ACHN (cell line): ENCODE measurements at places on chromosomes 12 and 14.

DNA sequence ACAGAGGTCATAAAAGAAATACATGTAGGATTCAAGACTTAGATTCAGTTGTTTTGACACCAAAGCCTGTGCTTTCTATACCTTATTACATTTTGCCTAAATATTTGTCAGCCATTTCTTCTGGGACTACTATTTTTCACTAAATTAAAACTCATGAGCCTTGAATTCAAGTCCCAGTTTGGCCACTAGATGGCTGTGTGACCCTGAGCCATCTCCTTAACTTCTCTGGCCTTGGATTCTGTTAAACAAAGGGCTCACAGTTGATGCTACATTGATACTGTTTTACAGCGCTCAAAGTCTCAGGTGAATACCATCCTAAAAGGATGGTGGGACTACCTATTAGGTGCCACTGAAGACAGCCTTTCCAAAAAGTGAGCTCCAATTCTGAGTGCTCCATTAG lies 39.6 kb upstream of the CCDC198 start:
- peak; percentile 46 for DNase-seq

GRCh38 chr12:53586745-53587144 lies 39.4 kb downstream of the ATF7 start:
- DNase-seq = no peak

GRCh38 chr12:70948236-70948975 lies 27.9 kb upstream of the PTPRR start:
- no peak for DNase-seq

- DNase-seq = no peak
These were observed 3.9 kb downstream of the KRT2 start for GRCh38 chr12:52648012-52648550.

DNA sequence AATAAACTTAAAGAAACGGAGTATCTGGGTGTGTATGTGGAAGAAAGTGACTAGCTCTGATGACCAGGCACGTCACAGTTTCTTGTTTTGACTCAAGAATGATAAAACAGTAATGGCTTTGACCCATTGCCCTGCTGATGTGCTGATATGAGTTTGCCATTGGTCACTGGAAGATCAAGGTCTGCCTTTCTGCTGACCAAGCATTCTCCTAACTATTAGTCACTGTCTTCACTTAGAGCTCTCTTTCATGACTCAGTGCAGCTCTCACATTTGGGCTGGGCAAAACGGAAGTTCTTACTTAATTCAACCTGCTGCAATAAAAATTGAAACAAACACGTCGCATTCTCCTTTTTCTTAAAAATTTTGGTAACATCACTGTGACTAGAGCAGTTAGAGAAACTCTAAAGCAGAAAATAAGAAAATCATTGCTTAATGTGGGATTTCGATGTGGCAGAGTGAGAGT lies 366.7 kb downstream of the BTG1 start:
- peak; percentile 91 for DNase-seq

DNA sequence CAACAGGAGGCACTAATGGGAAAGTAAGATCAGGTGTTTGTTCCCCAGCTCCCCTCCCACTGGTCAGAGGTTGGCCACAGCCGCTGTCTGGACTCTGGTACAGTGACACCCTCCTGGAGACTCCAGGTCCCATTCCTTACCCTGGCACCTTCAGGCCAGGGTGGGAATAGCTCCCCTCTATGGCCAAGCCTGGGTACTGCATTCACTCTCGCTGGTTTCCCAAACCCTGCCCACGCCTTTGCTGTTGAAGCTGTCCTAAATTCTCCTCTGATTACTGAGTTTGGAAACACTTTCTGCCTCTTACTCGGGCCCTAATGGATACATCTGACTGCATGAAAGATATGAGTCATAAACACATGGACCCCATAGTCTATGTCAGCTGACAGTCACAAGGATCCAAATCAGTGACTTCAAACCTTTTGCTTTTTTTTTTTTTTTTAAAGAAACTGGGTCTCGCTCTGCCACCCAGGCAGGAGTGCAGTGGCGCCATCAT lies 17.9 kb downstream of the HRK start:
- peak; percentile 49 for DNase-seq

- DNase-seq = no peak
These were observed 189.6 kb upstream of the TMEM132C start for GRCh38 chr12:128077211-128077916.

- no peak for DNase-seq
These were observed 9.0 kb downstream of the BMP4 start for GRCh38 chr14:53947452-53948204.

DNA sequence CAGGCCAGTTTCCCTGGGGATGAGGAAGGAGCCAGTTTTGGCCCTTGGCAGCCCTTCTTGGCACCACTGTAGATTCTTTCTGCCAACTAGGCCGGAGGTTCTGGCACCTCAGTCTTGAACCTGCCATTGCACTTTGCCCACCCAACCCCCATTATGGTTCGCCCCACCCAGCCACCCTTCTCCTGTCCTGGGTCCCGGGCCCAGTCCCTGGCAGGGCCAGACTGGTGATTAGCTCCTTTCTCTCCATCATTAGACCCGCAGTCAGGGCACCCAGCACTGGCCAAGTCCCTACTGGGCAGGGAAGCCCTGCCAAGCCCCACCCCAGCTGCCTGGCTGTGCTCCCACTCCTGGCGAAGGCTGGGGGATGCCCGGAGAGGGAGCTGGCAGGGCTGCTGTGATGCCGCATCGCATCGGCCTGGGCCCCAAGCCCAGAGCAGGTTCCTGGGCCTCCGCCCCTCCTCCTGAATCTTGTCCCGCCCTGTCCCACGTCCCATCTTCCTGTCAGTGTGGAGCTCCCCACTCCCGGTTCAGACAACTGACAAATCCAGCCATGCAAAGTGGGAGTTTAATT lies 9.8 kb downstream of the FAM222A start:
- DNase-seq = no peak

GRCh38 chr14:33592297-33592696 lies 358.6 kb downstream of the EGLN3 start:
- no peak for DNase-seq

- no peak for DNase-seq
These were observed 667.1 kb upstream of the FBXO33 start for GRCh38 chr14:40099316-40099715.

DNA sequence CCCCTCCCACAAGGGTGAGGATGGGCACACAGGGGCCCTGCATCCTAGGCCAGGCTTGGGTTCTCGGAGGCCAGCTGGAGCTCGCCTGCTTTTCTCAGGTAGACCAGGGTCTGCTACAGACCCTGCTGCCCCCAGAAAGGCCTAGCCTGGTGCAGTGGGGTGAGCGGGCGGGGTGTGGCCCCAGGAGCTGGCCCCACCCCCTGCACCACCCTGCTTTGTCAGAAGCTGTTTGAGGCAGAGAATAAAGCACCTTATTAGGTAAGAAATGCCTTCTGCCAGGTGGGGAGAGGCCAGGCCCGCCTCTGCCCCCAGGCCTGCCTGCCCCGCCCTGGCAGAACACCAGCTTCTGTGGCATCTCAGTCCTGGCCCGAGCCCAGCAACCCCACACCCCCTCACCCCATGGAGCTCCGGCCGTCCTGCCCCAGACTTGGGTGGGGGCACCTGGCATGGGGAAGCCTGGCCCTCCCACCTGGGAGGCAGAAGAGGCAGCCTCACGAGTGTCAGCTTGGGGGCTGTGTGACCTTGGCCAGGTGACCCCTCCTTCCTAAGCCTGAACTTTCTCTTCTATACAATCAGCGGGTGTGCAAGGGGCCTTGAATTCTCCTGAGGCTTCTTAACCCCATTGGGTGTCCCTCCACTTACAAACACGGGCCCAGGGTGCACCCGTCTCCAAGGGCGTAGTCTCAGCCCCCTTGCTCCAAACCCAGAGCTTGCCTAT lies 43.2 kb downstream of the KRT80 start:
- DNase-seq = peak; percentile 93

GRCh38 chr12:3992945-3993344 lies 119.7 kb upstream of the PARP11 start:
- no peak for DNase-seq

- DNase-seq = no peak
These were observed 63.2 kb upstream of the RFX4 start for GRCh38 chr12:106519607-106520021.

GRCh38 chr12:10285919-10286318 lies 21.8 kb upstream of the KLRD1 start:
- no peak for DNase-seq

GRCh38 chr12:68636268-68636667 lies 25.6 kb downstream of the RAP1B start:
- no peak for DNase-seq

DNA sequence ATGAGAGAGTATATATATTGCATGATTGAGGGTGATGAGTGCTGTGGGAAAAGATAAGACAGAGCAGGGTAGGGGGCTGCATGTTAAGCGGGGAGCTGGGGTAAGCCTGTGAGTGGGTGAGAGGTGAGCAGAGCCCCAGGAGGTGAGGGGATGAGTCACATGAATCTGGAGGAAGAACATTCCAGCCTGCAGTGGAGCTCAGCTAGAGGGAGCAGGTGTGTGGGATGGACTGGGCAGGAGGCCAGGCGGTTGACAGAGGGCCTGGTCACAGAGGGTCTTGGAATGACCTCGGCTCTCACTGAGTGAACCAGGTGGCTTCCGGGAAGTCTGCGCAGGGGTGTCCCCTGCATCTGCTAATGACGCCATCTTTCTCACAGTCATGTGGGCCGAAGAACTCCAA lies 44.4 kb downstream of the GIT2 start:
- peak; percentile 99 for DNase-seq

DNA sequence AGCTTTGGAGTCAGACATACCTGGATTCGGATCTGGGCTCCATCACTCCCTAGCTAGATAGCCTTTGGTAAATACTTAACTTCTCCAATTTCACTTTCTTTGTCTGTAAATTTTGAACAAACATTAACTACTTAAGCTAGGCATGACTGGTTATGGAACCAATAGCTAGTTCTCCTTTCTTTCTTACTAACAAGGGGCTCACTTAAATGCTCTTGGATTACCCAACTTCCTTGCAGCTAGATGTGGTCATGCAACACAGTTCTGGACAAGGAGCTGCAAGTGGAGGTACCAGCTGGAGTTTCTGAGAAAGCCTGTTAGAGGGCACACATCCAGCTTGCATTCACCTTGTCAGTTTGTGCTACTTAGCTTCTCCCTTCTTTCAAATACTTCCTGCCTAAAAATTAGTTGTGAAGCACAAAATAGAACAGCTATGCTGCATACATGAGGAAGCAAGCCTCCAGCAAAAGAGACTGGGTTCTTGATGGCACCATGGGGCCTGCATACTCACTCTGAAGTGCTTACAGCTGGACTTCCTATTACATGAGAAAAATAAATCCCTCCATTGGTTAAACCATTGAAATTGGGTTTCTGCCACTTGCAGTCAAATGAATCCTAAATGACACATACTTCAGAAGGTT lies 210.1 kb upstream of the EEA1 start:
- DNase-seq = peak; percentile 58

GRCh38 chr14:89445273-89445973 lies 28.4 kb upstream of the FOXN3 start:
- no peak for DNase-seq

GRCh38 chr12:39931857-39932256 lies 174.0 kb downstream of the SLC2A13 start:
- DNase-seq = no peak

GRCh38 chr12:124655048-124655697 lies 87.8 kb upstream of the NCOR2 start:
- no peak for DNase-seq

GRCh38 chr14:34931206-34931605 lies 51.6 kb upstream of the SRP54 start:
- DNase-seq = no peak

DNA sequence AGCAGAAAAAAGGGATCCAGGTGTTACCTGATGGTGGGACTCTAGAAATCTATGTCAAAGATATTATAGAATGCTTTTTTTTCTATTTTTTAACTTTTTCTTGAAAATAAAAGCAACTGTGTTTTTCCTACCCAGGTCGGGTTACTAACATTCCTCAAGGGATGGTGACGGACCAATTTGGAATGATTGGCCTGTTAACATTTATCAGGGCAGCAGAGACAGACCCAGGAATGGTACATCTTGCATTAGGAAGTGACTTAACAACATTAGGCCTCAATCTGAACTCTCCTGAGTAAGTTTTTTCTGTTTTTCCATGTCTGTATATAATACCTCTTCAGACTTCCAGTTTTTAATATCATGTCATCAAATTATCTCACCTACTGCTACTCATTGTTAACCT lies 27.6 kb upstream of the KCNMB4 start:
- no peak for DNase-seq

- DNase-seq = no peak
These were observed 44.5 kb upstream of the SELPLG start for GRCh38 chr12:108678104-108678730.
